ENCODE measurements at places on chromosomes 2 and 18.

DNA sequence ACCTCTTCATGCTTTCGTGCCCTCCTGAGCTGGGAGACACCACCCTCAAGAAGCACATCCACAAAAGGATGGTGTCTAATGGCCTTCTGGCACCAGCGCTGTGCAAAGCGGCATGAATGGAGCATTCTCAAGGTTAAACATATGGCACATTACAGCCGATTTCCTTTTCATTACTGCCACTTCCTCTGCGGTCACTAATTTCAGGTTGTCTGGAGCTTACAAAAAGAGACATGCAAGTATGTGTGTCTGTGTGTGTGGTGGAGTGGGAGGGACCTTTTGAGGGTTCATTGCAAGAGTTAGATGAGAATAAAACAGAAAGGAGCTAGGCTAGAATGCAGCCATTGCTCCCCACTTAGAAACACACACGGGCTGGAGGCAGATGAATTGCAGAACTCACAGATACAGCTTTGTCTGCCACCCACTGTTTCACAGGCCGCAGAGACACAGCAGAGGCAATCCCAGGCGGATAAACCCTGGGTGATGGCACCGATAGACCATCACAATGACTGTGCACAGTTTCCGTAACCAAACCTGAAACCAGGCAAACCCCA is 76.0 kb downstream of the TGIF1 start:
- DNase-seq: no peak

DNA sequence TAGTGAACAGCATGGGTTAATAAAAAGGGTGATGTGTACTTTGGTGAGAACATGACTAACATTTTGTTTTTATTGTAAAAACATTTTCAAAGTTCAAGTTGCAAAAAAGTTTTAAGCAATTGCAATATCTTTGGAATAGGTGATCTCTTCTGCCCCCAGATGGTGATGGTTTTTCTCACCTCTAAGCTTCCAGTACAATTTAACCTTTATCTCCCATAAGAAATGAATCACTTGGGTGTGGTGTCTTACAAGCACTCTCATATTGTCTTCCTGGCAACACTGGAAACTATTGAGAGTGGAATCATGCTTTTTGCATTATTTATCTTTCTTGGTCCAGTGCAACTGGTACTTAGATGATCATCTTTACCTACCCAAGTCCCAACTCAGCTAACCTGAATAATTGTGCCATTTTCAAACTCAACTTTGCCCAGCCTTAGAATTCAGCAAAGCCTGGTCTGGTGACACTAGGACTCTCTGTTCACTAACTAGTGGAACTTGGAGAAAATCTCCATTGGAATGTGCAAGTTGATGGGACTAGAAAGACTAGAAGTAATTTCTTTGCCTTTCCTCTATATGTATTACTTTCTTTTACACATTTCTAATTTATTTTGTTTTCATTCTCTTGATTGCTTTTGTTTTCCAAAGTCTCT is 964.7 kb upstream of the ZEB2 start:
- DNase-seq: no peak

GRCh38 chr2:62423883-62424458 is 82.0 kb downstream of the TMEM17 start:
- no peak for DNase-seq

GRCh38 chr2:172643142-172643541 is 87.3 kb downstream of the PDK1 start:
- DNase-seq: no peak

GRCh38 chr18:63963615-63964256 is 6.1 kb upstream of the SERPINB8 start:
- no peak for DNase-seq

DNA sequence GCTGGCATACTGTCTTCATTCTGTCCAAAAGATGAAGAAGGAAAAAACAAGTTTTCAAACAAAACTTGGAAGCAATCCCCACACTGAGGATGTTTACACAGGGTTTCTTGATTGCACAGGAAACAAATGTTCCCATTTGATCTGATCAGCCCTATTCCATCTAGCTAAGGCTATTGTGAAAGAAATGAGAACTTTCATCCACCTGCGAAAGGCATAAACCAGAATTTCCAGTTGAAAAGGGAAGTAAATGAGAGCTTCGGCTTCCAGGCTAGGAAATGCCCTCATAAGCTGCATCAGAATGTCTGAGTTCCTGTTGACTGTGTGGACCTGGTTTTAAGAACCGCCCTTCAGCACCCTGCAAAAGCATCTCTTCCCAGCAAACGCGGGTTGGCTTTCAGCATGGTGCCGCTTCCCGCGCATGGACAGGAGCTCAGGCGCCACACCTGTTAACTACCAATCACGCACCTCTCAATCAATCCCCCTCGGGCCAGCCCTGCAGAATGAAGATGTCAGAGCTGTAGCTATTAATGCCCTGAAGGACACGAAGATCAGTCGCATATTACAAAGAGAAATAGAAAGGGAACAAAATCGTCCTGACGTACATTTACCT is 850.4 kb downstream of the GALR1 start:
- no peak for DNase-seq

DNA sequence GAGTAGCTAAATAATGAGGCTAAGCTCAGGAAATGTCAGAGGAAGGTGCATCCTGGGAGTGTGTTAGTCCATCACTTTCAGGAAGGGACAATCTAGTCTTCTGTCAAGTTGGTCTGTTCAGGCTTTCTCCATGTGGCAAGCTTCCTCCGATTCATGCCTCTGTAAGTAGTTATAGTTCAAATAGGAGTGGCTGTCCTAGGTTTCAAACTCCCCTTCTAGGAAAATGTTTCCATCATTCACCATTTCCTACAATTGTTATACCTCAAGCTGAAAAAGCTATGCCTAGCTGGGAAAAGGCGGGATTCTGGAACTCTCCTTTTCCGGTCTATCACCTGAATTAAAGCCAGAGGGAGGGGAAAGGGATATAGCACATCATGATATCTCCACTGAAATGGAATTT is 287.7 kb upstream of the ZSWIM2 start:
- DNase-seq: no peak

GRCh38 chr18:76467371-76468190 is 27.5 kb downstream of the ZNF516 start:
- no peak for DNase-seq

DNA sequence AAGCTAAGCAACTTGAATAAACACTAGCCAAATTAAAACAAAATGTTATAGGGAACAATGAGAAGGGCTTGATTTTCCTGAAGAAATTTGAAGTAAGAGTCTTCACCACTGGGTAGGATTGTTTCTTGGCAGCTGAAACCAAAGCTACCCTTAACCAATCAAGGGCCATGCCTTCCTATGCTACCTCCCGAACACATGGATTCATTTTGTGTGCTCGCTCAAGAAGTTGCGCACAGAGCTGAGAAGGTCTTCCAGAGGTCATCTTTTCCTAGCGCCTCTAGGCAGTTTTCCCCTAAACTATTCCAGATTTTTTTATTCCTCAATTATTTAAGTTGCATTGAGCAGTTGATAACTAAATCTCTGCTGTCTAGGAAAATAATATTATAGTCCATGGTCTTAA is 264.6 kb downstream of the RBM43 start:
- DNase-seq: no peak

GRCh38 chr2:47666332-47666731 is 116.6 kb upstream of the MSH6 start:
- DNase-seq: no peak

DNA sequence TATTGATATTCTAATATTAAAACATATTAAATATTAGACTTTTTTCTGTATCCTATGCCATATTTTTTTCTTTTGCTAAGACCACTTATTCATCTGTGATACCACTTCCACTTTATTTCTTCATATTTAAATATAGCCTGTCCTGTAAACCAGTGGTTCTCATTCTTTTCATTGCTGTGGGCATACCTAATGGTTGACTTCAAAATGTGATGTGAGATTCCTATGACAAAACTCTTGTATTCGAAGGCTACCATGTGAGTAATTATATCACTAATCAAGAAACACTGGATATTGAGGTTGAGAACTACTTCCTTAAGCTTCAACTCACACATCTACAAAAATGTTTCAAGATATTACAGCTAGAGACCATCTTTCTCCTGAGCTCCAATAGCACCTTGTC is 3.6 kb downstream of the SCRN3 start:
- DNase-seq: no peak

- DNase-seq: no peak
These were observed 50.4 kb downstream of the TTN start for GRCh38 chr2:178756843-178757242.

DNA sequence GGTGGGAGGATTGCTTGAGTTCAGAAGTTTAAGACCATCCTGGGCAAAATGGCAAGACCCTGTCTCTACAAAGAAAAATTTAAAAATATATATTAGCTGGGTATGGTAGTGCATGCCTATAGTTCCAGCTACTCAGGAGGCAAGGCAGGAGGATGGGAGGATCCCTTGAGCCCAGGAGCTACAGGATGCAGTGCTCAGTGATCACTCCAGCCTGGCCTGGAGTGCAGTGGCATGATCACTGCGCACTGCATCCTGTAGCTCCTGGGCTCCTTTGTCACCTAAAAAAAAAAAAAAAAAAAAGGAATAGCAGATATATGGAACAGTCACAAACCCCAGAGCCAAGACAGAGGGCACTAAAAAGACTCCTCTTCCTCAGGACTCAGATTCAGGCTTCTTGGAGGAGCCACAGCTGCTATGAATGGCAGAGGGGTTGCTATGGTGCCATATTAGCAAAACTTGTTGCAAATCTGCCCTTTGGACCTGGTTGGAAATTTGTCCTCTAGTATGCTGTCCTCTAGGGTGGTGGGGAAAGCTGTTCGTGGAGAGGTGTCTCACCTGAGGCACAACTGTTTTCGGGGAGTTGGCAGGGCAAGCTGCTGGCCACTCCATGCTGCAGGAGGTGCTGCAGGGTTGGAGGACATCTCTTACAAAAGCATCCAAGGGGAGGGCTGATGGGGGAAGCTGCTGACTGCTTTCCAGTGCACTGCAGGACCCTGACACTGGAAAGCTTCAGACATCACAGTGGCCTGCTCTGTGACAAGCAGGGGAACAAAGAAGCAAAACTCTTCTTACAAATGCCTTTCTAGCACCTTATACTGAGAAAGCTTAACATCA is 22.7 kb downstream of the CYP20A1 start:
- no peak for DNase-seq

- no peak for DNase-seq
These were observed 182.8 kb downstream of the ZBTB7C start for GRCh38 chr18:48226401-48226800.

DNA sequence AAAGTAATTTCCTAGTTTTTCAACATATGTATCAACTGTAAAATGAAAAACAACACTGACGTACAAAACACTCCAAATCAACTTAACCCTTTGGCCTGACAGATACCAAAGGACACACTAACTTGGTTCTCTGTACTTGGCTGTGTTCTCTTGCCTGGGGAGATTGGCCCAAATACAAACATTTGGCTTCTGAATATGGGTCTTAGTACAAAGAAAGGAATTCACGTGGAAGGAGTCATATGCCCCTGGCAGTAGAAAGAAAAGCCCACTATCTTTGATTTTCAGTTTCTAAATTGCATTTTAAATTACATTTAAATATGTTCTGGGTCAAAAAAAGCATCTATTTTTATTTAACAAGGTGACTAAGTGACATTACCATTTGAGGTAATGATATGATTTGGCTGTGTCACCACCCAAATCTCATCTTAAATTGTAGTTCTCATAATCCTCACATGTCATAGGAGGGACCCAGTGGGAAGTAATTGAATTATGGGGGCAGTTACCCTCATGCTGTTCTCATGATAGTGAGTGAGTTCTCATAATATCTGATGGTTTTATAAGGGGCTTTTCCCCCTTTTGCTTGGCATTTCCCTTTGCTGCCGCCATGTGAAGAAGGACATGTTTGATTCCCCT is 153.6 kb upstream of the CCDC195 start:
- no peak for DNase-seq

- no peak for DNase-seq
These were observed 439.4 kb upstream of the CDH19 start for GRCh38 chr18:67043276-67043675.

DNA sequence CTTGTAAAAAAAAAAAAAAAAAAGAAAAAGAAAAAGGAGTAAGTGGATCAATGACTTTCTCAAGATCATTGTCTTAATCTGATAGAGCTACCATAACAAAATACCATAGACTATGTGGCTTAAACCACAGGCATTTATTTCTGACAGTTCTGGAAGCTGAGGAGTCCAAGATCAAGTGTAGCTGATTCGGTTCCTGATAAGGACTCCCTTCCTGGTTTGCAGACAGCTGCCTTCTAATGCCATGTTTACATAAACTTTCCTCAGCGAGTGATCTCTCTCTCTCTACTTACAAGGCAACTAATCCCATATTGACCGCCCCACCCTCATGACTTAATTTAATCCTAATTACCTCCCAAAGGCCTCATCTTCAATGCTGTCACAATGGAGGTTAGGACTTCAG is 36.5 kb upstream of the SIX2 start:
- DNase-seq: no peak

DNA sequence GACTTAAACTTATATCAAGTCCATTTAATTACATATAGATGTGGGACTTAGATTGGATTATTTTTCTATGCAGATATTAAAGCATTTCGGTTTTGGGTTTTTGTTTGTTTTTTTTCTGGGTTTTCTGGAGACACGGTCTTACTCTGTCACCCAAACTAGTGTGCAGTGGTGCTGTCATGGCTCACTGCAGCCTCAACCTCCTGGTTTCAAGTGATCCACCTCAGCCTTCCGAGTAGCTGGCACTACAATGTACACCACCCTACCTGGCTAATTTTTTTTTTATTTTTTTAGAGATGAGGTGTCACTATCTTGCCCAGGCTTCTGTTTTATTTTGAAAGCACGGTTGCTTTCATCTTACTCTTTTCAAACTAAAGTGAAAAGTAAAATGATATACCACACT is 281.6 kb downstream of the MBD5 start:
- no peak for DNase-seq

DNA sequence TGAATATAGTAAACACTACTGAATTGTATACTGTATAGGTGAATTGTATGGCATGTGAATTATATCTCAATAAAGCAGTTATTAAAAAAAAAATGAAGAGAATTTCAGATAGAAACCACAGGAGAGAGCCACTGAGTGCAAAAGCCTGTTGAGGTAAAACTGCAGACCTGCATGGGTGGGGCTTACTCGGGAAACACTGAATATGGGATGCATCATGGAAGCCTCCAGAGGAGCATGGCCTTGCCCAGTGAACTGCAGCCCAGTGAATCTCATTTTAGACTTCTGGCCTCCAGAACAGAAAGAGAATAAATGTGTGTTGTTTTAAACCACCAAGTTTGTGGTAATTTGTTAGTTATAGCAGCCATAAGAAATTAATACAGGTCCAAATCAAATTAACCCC is 15.7 kb downstream of the GPATCH11 start:
- no peak for DNase-seq

DNA sequence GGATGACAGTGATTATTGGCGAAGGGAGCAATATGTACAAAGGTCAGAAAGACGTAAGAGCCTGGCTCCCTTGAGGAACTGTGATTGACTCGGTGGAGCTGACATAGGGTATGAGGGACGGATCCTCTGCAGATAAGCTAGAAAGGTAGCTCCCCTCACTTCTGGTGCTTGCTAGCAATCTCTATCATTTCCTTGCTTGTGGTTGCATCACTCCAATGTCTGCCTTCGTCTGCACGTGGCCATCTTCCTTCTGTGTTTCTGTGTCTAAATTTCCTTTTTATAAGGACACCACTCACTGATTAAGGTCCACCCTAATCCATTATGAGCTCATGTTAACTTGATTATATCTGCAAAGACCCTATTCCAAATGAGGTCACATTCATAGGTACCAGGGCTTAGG is 22.9 kb upstream of the LMAN1 start:
- no peak for DNase-seq

GRCh38 chr2:218272531-218273212 is 2.4 kb downstream of the PNKD start:
- DNase-seq: peak; percentile 66

- DNase-seq: no peak
These were observed 882.5 kb downstream of the SLC4A3 start for GRCh38 chr2:220509966-220510365.

- no peak for DNase-seq
These were observed 6.6 kb upstream of the KLHL30 start for GRCh38 chr2:238131761-238132462.
